ENCODE measurements at places on chromosomes 7 and 10. TPM values are rescaled to one million over a fixed set of nuclear protein-coding genes. Genes with fewer than 3 reads are reported as not detected.
A peak's percentile ranks its signal among the peaks of the same experiment; 100 is the strongest.

TRIM8 gene
- 97.2 TPM for total RNA-seq

ADAM22 gene
- 0.42 TPM for total RNA-seq

PON3 gene
- 0.47 TPM for total RNA-seq

SP8 gene
- not detected for total RNA-seq

DNA sequence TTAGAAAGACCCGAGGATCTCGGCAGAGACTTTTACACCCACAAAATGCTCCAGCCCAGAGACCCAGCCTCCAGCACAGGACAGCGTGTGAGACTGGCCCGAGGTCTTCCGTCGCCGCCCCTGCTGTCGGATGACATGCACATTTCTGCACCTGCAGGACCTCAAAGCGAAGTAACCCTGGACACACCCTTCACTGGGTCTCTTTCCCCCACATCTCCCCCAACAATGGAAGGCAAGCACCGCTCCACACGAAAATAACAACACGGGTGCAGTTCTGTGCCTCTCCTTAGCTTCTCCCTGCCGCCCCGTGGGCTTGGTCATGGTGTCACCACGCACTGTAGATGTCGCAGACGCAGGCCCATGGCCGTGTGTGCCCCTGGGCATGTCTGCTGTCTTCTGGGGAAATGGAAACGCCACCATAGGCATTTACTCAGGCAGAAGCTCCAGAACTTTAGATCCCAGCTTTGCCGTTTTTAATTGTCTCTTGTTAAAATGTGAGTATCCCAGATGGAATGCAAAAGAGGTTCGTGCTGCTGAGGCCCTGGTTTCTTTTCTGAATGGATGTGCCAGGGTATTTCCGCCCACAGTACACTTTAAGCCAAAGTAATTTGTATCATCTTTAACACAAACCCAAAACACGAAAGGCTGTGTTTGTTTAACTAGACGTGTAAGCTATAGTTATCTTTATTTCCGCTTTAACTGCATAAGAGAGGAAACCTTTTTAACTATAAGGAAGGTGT, 237.9 kb downstream of the MGMT start:
- H3K4me3 ChIP-seq, result no peak overlapping the region
- no peak overlapping the region for H3K27ac ChIP-seq
- H3K36me3 ChIP-seq, result no peaks in the 10 kb centered on the region

GRCh38 chr10:25696013-25696708, 237.9 kb upstream of the MYO3A start:
- DNase-seq, result no peak
- H3K27ac ChIP-seq, result no peak overlapping the region
- no peaks in the 10 kb centered on the region for H3K36me3 ChIP-seq
- H3K4me3 ChIP-seq, result no peak overlapping the region
- no peaks in the 10 kb centered on the region for H3K27me3 ChIP-seq
- H3K4me1 ChIP-seq, result no peaks in the 10 kb centered on the region

DNA sequence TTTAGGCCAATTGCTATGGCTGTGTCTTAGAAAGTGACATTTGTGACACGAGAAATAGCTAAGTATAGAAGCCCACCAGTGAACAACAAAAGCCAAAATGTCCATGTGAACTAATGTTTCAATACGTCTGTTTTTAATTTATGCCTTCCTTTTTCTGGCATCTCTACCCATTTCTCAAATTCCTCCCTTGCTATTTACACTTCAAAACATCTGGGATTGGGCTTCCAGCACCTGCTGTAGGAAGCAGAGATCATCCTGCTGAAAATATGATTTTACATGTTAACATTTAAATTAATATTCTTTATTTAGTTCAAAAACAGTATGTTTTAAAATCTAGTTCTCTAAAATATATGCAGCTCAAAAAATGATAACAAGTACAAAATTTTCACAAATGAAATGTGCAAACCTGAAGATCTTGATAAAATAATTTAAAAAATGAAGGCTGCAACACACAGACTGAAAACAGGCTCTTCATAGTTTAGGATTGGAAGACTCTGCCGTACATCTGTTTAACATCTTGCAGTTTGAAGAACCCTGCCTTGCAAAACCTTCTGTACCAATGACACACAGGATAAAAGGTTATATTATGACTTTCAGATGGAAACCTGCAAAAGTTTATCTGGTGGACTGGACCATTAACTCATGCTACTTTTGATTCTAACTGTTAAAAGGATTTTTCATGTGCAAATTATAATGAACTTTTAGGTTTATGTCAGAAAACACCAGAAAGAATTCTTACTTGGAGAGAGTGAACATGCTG, 408.4 kb downstream of the SUGCT start:
- H3K4me3 ChIP-seq, result no peak overlapping the region
- DNase-seq, result no peak
- no peaks in the 10 kb centered on the region for H3K27me3 ChIP-seq
- H3K36me3 ChIP-seq, result no peaks in the 10 kb centered on the region
- H3K4me1 ChIP-seq, result no peaks in the 10 kb centered on the region
- H3K27ac ChIP-seq, result no peak overlapping the region

DNA sequence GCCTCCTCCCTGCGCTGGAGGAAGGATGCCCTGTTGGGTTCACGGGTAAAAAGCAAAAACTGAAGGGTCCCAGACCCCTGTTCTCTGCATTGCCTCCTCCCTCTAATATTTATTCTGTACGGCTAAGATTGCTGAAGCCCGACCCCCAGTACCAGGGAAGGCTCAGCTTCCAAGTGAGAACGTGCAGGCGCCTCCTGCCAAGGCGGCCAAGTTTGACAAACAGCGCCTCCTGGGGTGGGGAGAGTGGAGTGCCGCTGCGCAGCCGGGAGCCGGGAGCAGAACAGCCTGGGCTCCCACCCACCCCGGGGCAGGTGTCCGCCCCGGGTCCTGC, 4.7 kb upstream of the EBF3 start:
- H3K4me1 ChIP-seq, result peaks cover 5% of the 10 kb centered on the region
- H3K27ac ChIP-seq, result no peak overlapping the region
- H3K36me3 ChIP-seq, result no peaks in the 10 kb centered on the region

- no peak overlapping the region for H3K27ac ChIP-seq
- H3K4me1 ChIP-seq, result peaks cover 11% of the 10 kb centered on the region
- peak overlapping the region; percentile 15 for H3K4me3 ChIP-seq
- H3K27me3 ChIP-seq, result no peaks in the 10 kb centered on the region
- no peaks in the 10 kb centered on the region for H3K36me3 ChIP-seq
Observed at GRCh38 chr7:131235489-131236317, 92.0 kb upstream of the MKLN1 start.

DNA sequence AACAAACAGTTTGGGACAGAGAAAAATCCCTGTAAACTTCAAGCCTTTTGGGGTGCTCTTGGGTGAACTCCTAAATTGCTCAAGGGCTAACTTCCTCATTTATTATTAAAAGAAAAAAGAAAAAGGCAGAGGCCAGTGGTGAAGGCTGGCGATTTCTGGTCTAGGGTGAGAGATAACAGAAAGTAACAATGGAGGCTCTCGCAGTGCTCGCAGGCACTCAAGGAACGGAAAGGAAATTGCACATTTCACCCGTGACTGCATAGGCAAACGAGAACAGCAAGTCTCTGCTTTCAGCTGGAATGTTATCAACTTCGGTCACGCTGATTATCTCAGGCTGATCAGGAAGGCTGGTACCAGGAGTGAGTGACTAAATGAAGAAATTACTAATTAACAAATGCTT, 70.7 kb downstream of the PRKAG2 start:
- peak; percentile 23 for DNase-seq
- H3K36me3 ChIP-seq, result no peaks in the 10 kb centered on the region
- H3K4me1 ChIP-seq, result no peaks in the 10 kb centered on the region
- H3K27me3 ChIP-seq, result no peaks in the 10 kb centered on the region
- no peak overlapping the region for H3K4me3 ChIP-seq

DNA sequence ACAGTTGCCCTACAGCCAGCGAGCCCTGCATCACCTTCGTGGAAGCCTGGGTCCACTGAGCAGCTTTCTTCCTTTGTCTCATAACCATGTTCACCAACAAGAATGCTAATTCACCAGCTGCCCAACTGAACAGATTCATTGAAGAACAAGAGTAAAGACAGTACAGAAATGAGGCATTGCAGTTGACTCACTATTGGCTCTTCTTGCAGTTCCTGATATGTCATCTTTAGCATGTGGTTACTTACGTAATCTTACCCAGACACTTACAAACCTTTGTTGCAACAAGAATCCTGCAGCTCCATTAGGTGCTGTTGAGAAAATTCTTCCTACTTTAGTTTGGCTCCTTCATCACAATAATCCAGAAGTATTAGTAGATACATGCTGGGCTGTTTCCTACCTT, 174.0 kb upstream of the TPK1 start:
- no peaks in the 10 kb centered on the region for H3K36me3 ChIP-seq
- H3K27ac ChIP-seq, result no peak overlapping the region
- no peaks in the 10 kb centered on the region for H3K27me3 ChIP-seq

GRCh38 chr10:112811741-112812551, 138.1 kb upstream of the TCF7L2 start:
- DNase-seq, result no peak
- no peaks in the 10 kb centered on the region for H3K4me1 ChIP-seq
- H3K27ac ChIP-seq, result no peak overlapping the region
- no peaks in the 10 kb centered on the region for H3K27me3 ChIP-seq

GRCh38 chr7:37769726-37770125, 78.7 kb upstream of the NME8 start:
- H3K4me3 ChIP-seq, result no peak overlapping the region
- no peaks in the 10 kb centered on the region for H3K36me3 ChIP-seq
- H3K27ac ChIP-seq, result no peak overlapping the region
- no peaks in the 10 kb centered on the region for H3K4me1 ChIP-seq
- no peak for DNase-seq
- H3K27me3 ChIP-seq, result no peaks in the 10 kb centered on the region
